ENCODE measurements at places on chromosomes 12 and 14.

GRCh38 chr14:38469156-38469555, 213.3 kb upstream of the CLEC14A start:
- no peak for DNase-seq

DNA sequence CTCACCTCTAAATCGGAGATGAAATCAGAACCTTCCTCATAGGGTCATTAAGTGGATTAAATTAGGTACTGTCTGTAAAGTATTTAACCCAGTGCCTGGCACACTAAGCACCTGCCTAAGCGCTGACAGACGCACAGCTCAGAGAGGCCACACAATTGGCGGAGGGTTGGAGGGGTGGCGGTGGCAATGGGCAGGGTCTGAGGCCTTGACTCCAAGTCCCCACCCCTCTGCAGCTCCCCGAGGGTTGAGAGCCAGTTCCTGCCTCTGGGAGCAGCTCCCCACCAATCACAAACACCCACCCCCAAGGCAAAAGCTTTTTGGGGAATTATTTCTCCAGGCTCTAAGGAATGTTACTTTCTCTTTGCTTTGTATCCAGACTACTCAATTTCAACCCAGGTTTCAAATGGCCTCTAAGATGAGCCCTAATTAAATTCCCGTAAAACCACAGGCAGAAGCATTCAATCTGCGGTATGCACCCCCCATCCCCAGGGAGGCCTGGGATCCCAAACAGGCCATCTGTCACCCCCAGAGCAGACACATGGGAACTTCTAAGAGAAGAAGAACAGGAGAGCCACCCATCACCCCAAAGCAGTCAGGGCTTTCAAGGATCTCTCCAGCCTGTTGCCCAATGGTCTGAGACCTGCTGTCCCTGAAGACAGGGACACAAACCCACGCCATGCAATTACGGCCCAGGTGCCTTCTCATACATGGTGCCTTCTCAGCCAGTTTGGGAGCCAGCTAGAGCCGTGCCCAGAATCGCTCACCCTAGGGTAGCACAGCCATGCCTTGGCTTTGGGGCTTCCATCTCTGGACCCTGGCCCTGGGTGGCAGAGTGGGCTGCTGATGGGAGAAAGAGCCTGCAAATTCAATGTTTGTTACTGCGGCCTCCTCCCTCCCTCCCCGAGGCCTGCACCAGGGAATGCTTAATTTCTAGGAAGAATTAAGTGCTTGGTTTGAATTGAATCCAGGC, 66.1 kb downstream of the CHGA start:
- DNase-seq = no peak

DNA sequence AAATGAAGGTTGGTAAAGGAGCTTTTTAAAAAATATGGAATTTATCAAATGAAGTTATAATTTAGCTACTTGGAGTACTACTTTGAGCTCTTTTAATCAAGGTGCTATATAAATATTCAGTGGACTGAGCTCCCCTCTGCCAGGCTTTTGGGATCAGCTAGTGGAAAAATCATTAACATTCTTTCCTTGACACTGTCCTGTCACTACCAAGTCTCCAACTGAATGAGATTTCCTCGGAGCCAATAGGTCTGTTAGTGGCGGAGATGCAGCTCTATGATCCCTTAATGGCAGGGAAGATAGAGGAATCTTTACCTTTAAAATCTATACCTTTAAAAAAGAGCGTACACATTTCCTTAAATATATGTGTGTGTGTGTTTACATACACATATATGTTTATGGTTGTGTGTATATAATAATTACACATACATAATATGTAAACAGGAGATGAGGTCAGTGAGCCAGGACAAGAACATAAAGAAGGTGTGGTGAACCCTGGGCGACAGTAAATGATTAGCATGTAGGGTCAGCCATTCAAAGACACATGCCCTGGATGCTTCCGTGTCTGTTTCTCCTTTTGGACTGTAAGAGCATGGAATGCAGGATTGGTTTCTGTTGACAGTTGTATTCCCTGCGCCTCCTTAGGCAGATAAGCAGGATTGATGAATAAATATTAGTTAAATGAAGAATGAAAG, 47.7 kb upstream of the ATP2A2 start:
- no peak for DNase-seq

DNA sequence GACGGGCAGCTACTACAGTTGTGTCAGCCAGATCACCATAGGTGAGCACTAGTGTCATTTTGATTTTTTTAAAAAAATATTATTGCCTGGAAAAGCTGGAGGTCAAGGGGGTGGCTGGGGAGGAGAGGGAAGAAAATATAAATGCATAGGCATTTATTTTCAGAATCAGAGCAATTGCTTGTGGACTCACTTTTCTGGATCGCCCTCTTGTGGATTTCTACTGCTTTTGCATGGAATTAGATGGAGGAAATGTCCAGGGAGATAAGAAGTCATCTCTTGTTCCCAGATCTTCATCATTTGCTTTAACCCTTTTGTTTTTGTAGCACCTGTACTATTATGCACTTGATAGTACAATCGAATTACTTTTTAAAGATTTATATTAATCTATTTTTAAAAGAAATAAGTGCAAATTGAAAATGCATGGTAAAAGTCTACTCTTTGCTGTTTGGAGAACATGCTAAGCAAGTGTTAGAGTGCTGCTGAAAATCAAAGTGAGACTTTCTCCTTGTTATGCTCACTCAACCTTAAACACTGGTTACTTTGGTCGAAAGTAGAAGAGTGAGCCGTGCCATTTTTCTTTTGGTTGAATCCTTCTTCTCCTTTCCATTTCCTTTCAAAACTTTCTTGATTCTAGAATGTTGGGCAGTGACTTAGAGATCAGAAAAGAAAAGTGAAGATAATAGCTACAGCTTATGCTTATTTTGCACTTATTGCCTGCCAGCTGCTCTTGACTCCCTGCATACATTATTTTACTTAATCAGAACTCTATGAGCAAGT, 60.6 kb upstream of the ANO4 start:
- peak; percentile 15 for DNase-seq

DNA sequence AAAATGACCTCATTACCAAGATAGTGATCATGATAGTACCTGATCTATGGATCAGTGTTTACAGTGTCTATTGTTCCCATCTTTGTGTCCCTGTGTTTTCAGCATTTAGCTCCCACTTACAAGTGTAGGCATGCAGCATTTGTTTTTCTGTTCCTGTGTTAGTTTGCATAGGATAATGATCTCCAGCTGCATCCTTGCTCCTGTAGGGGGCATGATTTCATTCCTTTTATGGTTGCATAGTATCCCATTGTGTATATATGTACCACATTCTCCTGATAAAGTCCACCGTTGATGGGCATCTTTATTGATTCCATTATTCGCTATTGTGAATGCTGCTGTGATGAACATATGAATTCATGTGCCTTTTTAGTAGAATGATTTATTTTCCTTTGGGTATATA, 215.4 kb upstream of the NAV3 start:
- DNase-seq = no peak

GRCh38 chr12:111761099-111761498, 5.6 kb upstream of the ALDH2 start:
- DNase-seq = no peak

- DNase-seq = no peak
Observed at GRCh38 chr12:45260104-45260815, 44.4 kb downstream of the ANO6 start.

- no peak for DNase-seq
Observed at GRCh38 chr12:117142094-117142493, 42.9 kb upstream of the TESC start.

DNA sequence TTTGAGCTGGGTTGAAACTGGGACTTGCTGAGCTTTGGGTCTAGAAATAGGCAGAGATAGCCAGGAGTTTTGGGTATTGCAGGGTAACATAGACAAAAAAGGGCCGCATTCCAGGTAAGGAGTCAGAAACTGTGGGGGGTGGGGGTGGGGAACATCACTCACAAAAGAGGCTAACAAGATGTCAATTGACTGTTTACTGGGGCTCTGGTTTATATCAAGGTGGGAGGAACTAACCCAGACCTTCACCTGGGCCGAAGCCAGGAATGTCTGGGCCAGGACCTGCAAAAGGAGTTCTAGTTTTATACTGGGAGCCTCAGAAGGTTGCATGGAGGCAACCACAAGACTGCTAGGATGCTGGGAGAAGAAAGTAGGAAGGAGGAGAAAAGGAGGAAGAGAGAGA, 154.4 kb downstream of the EMP1 start:
- no peak for DNase-seq

GRCh38 chr14:104665657-104666522, 23.5 kb upstream of the INF2 start:
- DNase-seq = peak; percentile 98

- no peak for DNase-seq
Observed at GRCh38 chr14:95981965-95982364, 57.2 kb upstream of the C14orf132 start.

DNA sequence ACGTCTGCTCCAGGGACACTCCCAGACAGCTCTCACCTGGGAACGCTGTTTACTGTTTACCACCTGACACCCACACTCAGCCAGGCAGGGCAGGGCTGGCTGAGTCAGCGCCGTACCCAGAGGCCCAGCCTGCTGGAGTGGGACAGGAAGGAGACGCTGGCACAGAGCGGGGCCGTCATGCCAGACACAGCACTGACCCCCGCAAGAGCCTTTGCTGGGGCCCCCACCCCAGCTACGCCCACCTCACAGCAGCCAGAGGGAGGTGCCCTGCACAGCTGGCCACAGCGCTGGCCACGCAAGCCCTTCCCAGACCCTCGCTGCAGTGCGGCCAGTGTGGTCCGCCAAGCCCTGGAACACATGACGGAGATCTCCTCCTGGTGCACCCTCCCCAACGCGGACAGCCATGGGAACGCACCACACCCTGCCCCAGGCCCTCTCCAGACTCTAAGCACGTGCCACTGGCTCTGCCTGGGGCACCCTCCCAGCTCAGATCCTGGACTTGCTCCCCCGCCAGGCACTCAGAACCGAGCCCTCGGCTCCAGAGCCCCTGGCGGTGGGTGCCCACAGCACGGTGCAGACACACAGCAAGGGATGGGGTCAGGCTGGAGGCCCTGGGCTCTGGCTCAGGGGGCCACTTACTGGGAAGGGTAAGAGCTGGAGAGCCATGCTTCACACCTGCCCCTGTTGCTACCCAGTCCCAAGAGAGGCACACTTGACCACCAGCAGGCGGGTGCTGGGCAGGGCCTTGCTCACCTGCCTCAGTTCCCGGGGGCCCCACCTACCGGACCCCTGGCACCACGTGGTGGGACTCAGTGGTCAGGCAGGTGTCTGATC, 5.7 kb downstream of the AHNAK2 start:
- DNase-seq = no peak

DNA sequence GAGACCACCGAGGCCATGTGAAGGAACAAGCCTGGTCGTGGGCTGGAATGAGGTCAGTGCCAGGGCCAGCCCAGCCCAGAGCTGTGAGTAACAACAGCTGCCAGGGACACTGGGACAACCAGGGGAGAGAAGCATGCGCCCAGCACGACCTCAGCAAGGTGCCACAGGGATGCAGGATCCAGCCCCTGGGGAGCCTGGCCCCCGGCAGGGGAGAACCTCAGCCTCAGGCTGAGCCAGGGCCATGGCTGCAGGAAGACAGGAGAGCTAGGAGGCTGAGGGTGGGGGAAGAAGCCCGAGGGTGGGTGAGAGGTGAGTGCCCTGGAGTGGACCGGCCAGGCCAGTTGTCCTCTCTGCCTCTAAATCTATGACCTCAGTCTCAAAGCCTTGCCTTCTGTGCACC, 62.6 kb downstream of the BCL11B start:
- DNase-seq = no peak

DNA sequence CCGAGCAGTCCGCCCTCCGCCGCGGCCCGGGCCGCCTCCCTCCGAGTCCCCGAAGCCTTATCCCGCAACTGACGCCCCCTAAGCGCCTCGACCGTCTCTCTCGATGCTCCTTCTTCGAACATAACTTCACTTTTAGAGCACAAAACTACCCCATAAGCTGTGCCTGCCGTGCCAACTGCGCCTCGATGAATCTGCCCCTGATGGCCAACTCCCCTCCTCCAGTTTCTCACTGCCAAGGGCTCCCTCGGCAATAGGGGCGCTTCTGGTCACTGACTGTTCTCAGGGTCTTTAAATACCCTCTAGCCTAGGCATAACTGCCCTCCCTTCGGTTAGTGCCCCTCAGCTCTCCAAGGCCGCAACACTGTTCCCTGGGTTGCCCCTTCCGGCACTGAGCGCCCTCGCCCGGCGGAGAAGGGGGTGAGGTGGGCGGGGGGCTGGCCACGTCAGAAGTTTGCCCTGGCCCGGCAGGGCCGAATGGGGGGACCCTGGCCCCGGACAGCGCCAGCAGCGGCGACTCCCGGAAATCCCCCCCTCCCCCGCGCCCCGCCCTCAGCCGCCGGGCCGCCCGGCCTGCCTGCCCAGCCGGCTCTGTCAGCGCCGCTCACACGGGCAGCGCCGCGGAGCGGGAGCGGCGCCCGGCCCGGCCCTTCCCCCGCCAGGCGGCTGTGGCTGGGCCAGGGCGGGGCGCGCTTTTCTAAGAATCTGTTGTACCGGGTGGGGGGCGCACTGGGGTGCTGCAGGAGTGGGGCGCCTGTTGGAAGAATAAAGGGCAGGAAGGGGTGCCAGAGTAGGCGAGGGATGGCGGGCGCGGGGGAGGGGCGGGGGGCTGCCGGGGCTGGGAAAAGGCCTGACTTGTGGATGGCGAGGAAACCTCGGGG, 10.6 kb downstream of the RARG start:
- peak; percentile 64 for DNase-seq

- DNase-seq = no peak
Observed at GRCh38 chr14:71203306-71203705, 296.0 kb downstream of the PCNX1 start.

DNA sequence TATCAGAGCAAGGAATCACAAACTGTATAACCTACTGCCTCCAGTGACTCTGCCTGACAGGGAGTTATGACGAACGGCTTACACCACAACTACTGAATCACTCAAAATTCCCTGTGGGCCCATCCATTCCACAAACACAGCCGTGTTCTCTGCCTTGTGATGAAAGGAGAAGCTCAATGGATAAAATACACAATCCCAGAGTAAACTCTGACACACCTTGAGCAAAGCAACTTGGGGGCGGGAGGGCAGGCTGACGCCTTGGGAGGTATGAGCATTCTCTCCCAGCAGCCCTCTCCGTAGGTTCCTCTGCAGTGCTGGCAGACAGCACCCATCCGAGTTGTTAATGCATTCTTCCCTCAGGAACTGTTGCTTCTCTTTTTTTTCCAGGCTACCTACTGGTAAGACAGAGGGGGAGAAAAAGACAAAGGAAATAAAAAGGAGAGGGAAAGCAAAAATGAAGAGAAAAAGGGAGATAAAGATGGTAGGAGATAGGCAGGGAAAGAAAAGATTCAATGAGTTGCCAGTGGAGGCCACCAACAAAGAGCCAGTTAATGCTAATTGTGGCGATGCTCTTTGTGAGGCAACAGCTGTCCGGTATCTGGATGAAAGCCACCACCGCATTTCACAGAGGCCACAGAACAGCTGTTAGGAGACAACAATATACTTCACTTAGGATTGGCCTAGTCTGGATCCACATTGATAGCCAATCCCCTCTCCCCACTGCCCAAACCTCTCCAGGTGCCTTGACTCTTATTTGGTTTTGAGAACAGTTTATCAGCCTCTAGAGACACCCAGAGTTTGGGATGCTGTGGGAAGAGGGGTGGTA, 4.7 kb upstream of the DIO2 start:
- DNase-seq = no peak

DNA sequence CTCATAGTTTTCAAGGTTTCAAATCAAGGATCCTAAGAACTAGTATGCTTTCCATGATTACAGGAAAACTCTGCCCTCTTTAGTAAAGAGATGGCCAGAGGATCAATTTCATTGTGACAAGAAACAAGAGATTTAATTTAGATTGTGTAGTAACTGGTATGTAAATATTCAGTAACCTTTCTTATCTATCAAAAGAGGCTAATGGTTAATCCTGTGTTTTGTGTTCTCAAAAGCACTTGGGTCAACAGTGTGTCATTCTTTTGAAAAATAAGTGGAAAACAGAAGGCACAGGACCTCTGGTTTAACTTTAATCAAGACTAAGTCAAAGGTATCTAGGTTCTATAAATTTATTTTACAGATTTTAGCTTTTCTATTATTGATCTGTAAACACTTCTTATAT, 56.6 kb upstream of the ERGIC2 start:
- no peak for DNase-seq
